ENCODE measurements at places on chromosomes 12 and 14. TPM values are rescaled to one million over a fixed set of nuclear protein-coding genes. Genes with fewer than 3 reads are reported as not detected.
A peak's percentile ranks its signal among the peaks of the same experiment; 100 is the strongest.

The DIP2B gene
- 90.8 TPM for total RNA-seq

The GCH1 gene
- total RNA-seq = 3.6 TPM

GRCh38 chr12:51269174-51270066 is 795 bp downstream of the SMAGP start:
- no peak for DNase-seq
- peaks cover 12% of the 10 kb centered on the region for H3K27me3 ChIP-seq
- H3K4me3 ChIP-seq = peak overlapping the region; percentile 47
- H3K36me3 ChIP-seq = no peaks in the 10 kb centered on the region

The CIROP gene
- total RNA-seq = 0.61 TPM

- peaks cover 4% of the 10 kb centered on the region for H3K4me1 ChIP-seq
- no peaks in the 10 kb centered on the region for H3K36me3 ChIP-seq
- no peaks in the 10 kb centered on the region for H3K27me3 ChIP-seq
- peak overlapping the region; percentile 1 for H3K4me3 ChIP-seq
Measured at GRCh38 chr12:15786772-15787171, 2.4 kb downstream of the EPS8 start.

DNA sequence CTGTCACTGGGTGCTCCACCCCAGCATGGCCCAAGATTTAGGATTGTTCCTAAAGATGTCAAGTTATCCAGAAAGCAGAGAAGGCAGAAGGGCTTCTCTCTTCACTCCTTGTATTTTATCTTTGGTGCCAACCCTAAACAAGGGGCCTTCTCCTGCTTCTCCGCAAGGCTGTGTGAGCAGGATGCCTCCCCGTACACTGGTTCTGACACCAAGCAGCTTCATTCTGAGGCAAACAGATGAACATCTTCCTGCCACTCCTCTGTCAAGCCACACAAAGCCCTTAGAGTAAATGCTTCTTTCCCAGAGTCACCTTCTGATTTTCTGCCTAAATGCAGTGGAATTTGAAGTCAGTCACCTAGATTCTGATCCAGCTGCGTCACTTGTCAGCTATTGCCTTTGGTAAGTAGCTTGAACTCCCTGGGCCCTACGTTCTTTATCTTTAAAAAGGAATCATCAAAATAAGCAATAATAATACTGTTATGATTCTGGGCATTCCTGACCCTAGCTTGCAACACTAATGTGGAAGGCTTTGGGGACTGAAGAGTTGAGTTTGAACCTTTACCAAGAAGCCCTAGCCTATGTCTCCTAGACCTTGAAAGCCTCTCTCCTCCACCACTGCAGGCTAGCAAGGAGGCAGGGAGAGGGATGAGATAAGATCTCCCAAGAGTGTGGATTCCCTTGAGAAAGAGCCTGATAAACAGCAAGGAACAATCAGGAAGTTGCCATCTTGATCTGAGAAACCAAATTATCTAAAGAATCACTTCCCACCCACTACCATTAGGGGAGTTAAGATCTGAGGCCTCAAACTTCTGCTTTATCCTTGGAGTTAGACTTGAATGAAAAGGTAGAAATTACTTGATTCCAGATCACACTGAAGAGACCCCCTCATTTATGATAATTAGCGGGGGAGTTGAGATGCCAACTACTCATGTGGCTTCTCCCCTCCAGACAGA is 5.7 kb downstream of the KRT73 start:
- H3K4me3 ChIP-seq = no peak overlapping the region
- H3K4me1 ChIP-seq = peaks cover 4% of the 10 kb centered on the region
- no peaks in the 10 kb centered on the region for H3K36me3 ChIP-seq
- no peak for DNase-seq
- H3K27me3 ChIP-seq = peaks cover 3% of the 10 kb centered on the region

The ANKRD33 gene
- 0.17 TPM for total RNA-seq

DNA sequence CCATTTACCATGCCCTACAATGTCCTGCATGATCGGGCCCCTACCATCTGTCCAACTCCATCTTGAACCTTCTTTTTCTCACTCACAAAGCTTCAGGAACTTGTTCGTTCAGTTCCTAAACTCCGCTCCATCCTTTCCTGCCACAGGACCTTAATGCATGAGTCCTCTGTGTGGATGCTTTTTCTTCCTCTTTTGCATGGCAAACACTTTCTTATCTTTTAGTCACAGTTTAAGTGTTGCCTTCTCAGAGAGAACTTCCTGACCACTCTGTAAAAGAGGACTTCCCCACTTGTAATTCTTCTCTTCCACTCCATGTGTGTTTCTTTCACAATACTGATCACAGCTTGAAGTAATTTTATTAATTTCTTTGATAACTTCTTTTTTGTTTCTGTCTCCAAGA is 54.4 kb upstream of the ETV6 start:
- H3K4me1 ChIP-seq = no peaks in the 10 kb centered on the region
- no peak for DNase-seq
- no peak overlapping the region for H3K4me3 ChIP-seq
- no peaks in the 10 kb centered on the region for H3K36me3 ChIP-seq
- H3K27me3 ChIP-seq = no peaks in the 10 kb centered on the region
- no peak overlapping the region for H3K27ac ChIP-seq

The ENDOU gene
- 0.40 TPM for total RNA-seq

DNA sequence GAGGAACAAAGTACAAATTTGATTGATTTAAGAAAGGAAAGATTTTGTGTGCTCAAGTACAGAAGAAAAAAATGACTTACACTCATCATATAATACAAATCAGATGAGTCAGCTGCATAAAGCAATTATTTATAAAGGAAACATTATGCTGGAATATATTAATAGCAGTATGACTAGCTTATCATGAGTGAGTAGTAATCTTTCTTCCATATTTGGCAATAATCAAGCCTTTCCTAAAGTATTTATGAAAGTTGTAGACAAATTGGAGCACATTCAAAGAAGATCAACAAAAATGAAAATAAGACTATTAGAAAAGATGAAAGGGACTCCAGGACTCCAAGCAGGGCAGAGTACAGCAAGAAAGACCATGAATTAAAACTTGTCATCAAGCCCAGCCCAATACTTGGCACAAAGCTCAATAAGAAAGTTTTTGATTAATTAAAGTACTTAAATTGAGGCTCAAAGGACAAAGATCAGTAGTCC is 32.8 kb downstream of the CCER1 start:
- H3K27ac ChIP-seq = no peak overlapping the region
- no peaks in the 10 kb centered on the region for H3K27me3 ChIP-seq
- no peak overlapping the region for H3K4me3 ChIP-seq
- no peaks in the 10 kb centered on the region for H3K4me1 ChIP-seq
- no peak for DNase-seq

GRCh38 chr12:56450241-56450640 is 1.0 kb upstream of the TIMELESS start:
- no peak overlapping the region for H3K27ac ChIP-seq
- peaks cover 8% of the 10 kb centered on the region for H3K4me1 ChIP-seq
- H3K27me3 ChIP-seq = no peaks in the 10 kb centered on the region
- no peak overlapping the region for H3K4me3 ChIP-seq
- no peaks in the 10 kb centered on the region for H3K36me3 ChIP-seq
- DNase-seq = no peak

Measured in spinal cord (tissue), 10 donors.